Hematopoietic multipotent progenitor cell treated with erythropoietin and hydrocortisone succinate and interleukin-3 and kit ligand, for 8 days (in vitro differentiated cells): ENCODE measurements at places on chromosomes 4 and X.

DNA sequence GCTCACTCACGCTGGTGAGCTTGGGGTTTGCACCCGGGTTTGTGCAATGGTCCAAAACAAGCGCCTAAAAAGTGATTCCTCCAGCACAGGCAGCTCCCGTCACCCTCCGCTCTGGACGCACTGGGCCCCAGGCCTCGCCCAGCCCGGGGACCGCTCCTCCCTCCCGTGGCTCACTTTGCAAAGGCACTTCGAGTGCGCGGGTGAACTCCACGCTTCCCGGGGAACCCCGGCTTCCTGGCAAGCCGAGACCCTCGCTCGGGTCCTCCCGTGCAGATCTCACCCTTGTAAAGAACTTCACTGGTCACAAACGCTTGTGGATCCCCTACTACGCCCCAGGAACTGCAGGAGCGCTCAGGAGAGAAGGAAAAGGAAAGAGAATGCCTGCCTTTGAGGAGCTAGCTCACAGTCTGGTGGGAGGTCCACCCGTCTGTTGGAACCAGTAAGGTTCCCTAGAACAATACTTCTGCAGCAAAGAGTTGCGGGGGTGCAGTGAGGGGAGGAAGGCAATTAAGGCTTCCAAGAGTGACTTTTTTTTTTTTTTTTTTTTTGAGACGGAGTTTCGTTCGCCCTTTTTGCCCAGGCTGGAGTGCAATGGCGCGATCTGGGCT, at the start of gene CTPS2:
CTPS2 (minus strand) TSS at position 122 of the 608 bp plus-strand sequence. CDS start 9,767 bp downstream, outside the sequence.
- DNase-seq = peak; percentile 75

DNA sequence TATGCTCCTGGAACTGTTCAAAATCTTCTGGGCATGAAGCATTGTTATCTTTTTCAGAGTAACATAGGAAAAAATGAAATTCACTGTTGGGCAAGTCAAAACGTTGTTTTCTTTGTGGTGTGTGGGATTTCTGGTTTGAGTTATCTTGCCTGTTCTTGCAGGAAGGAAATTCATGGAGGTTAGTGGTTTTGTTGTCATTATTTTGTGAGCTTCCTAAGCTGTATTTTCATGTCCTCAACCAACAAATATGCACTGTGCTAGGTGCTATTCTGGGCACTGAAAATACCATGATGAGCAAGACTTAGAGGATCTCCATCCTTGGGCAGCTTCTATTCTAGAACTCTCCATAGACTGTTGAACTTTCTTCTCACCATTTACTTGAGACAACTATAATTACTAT, 16.9 kb downstream of the SPINK2 start:
- no peak for DNase-seq

- no peak for DNase-seq
Observed at GRCh38 chrX:7062276-7062675, 85.2 kb upstream of the STS start.

DNA sequence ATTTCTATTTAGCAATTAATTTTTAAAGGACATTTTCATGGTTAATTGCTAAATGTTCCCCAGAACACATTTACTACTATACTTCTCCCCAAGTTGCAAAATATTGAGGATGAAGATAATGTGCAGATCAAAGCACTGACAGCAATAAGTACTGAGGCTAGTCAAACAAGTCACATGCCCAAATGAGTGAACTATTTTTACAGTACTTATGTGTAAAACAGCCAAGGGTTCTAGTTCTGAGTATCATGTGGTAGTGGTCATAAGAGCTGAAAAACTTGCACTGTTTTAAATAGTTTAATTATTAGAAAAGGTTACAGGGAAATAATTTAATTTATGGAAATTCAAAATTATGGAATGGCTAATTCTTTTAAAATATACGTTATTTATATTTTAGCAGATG, 3.8 kb downstream of the GALNTL6 start:
- no peak for DNase-seq

- DNase-seq = no peak
Observed at GRCh38 chr4:185700048-185700447, 111.9 kb downstream of the SORBS2 start.

DNA sequence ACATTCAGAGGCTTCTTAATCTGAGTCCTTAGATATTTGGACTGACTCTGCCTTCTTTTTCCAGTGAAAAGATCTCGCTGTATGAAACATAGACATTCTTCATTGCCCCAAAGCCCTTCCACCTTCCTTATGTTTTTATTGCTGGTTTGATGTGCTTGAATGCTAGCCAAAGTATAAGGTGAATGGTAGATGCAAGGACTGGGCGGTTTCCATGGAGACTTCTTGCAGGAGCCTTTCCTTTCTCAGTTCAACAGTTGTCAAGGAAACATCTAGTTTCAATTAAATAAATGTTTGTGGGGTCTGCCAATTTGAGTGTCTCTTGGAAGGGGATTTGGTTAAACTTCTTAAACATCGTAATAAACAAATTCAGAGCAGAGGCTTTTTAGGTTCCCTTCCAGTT, 46.0 kb downstream of the REPS2 start:
- DNase-seq = no peak

- peak; percentile 8 for DNase-seq
Observed at GRCh38 chr4:73944061-73944875, 37.6 kb downstream of the PF4 start.

DNA sequence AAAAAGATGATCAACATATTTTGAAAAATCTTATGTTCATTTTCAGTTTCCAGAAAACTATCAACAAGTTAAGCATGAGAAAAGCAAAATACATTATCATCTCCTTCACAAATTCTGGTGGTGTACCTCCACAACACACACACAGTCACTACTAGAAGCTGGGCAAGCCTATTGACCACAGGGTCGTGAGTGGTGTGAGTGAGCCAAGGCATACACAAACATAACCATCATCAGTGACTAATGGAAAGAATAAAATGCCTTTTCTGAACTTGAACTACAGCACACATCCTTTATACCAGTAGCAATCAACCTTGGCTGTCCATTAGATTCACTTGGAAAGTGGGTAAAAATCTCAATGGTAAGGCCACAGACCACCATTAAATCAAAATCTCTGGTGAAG, 180.2 kb downstream of the FAM47B start:
- no peak for DNase-seq

- DNase-seq = no peak
Observed at GRCh38 chr4:16684097-16684496, 214.3 kb downstream of the LDB2 start.
